ENCODE measurements at places on chromosomes 2 and 18.
A peak's percentile ranks its signal among the peaks of the same experiment; 100 is the strongest.

DNA sequence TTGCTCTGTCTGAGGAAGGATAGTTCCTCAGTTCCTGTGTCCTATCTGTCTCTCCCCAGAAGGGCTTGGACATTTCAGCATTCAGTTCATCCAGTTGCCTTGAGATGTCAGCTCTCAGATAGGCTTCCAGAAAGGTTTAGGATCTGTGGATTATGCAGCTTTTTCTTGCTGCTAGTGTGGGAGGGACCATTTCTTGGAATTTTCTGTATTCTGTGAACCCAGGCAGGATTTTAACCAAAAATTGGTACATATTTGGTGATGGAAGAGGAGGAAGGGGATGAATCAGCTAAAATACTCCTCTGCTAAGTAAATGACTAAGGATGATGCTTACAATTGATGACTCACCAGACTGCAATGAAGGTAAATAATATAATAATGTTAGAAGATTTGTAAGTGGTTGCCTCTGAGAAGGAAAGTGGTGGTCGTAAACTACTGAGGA lies 58.6 kb upstream of the DOCK10 start:
- no peak for DNase-seq

DNA sequence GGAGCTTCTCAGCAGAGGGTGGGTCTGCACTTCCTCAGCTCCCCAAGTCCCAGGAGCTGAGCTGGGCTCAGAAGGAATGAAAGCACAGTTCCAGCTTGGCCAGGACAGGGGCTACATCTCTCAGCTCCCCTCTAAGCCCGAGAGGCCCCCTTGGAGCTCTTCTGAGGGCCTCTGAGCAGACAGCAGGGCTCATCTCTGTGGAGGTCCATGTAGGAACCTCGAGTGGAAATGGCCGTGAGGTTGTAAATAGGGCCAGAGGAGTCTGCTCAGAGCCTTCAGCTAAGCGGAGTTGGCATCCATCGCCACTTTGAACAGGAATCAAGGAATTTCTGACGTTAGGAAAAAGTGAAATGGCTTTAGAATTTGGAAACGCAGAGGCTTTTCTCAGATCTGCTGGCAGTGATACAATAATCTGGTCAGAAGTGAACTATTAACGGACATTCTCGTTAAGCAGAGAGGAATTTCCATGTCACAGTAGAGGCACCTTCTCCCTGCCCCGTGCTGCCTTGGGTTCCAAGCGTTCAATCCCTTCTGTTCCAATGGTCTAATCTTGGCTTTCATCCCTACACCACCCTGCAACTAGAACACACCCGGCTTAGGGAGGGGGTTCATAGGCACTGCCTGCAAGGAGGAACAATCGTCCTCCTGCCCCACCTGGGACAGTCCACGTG lies 213.9 kb downstream of the NDUFA10 start:
- no peak for DNase-seq

DNA sequence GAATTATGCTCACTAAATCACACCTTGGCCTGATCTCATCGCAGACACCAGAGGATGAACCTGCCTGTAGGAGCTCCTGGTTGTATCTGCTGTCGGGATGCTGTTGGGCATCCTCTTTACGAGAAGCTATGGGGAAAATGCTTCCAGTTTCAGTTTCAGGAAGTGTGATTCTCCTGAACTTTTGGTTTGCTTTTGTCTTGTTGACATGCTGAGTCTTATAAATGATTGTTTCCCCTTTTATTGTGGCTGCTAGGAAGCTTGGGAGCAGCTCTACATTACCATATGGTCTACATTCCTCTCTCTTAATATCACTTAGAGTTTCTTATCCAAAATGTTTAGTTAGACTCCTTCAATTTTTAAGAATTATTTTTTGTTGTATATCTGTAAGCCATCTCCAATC lies 227.5 kb downstream of the MTX2 start:
- DNase-seq, result no peak

- no peak for DNase-seq
Measured at GRCh38 chr2:27494284-27494943, 586 bp downstream of the FNDC4 start.

GRCh38 chr2:55112229-55113031 lies 62.2 kb upstream of the RTN4 start:
- peak; percentile 66 for DNase-seq

- DNase-seq, result no peak
Measured at GRCh38 chr2:168490015-168490874, 34.2 kb downstream of the CERS6 start.

Data from mucosa of descending colon (tissue), 3 donors.